ENCODE measurements at places on chromosomes 3 and 15. TPM values are rescaled to one million over a fixed set of nuclear protein-coding genes. Genes with fewer than 3 reads are reported as not detected.

- no peak for DNase-seq
These were observed 64.8 kb downstream of the SCN11A start for GRCh38 chr3:38986901-38987300.

DNA sequence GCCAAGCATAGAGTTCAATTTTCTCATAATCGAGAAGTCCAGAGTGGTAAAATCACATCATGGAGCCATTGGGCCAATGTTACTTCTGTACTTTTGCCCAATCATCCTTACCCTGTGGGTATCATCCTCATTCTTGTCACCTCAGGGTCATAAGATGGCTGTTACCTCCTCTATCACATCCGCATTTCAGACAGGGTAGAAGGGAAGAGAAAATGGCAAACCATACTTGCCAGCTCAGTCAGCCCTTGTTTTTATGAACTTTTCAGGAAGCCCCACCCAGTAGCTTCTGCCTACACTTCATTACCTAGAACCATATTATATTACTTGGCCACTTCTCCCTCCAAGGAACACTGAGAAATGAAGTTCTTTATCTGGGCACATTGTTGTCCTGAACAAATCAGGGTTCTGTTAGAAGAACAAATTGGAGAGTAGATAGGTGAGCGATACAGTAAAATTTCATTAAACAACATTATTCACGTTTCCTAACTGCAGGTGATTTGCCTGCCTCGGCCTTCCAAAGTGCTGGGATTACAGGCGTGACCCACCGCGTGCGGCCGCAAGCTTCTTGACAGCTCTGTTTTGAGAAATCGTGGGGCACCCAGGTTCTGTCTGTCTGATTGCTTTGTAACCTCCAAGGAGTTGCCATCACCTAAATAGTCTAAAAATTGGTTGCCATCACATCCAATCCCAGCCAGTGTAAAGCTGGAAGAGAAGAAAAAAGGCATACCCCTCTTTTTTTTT lies 34.5 kb upstream of the RPN1 start:
- no peak for DNase-seq

DNA sequence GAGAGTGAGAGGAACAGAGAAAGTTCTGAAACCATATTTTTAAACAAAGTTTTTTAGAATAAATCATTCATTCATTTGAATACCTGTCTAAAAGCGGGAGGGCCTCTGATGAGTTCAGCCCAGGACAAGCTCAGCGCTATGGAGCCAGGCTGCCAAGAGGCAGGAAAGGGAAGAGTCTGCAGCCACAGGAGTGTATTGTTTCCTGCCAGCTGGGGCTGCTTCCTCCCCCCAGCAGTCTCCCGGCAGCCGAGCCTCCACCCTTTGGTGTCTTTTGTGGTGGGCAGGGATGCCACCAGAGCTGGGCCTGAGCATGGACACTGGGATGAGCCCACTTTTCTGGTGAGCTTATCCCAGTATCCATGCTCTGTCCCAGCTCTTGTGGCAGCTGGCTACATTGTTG lies 199.5 kb upstream of the TPRG1 start:
- DNase-seq: no peak

GRCh38 chr3:151804267-151804666 lies 9.6 kb upstream of the AADAC start:
- no peak for DNase-seq

DNA sequence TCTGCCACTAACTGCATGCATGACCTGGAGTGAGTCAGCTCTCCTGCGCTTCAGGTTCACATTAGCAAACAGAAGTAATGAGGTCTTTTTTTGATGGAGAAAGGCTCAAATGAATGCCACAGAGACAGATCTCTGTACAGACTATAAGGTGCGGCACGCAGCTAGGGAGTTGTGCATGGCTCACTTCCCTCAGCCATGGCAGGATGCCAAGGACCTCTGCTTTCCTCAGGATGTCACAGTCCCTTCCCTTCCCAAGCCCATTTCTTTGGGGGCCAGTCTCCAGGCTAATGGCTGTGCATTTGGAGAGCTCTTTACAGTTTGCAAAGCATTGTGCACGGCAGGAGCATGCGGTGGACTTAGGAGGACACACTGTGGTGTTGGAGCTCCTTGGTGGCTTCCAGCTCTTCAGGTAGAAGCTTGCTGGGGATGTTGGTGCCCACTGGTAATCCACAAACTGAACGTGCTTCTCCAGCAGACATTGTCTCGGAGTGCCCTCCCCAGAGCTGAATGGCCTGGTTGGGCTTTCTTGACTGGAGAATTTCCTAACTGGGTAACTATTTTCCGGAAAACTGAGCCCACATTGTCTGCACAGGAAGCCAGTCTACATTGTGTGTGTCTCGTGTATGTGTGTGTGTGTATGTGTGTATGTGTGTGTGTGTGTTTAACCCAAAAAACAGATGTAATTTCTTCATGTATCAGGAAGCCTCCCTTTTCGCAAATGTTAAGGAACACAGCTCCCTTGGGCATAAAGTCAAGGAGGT lies 172.5 kb upstream of the TLE3 start:
- no peak for DNase-seq

GRCh38 chr3:172708921-172709773 lies 1.7 kb downstream of the NCEH1 start:
- no peak for DNase-seq

GRCh38 chr3:187667526-187667925 lies 2.7 kb downstream of the SST start:
- DNase-seq: no peak

GRCh38 chr3:130707902-130708601 lies 38.6 kb downstream of the PIK3R4 start:
- DNase-seq: no peak

GRCh38 chr15:79170256-79170664 lies 79.7 kb upstream of the RASGRF1 start:
- no peak for DNase-seq

- no peak for DNase-seq
These were observed 390.7 kb downstream of the EFHB start for GRCh38 chr3:19543212-19543841.

DNA sequence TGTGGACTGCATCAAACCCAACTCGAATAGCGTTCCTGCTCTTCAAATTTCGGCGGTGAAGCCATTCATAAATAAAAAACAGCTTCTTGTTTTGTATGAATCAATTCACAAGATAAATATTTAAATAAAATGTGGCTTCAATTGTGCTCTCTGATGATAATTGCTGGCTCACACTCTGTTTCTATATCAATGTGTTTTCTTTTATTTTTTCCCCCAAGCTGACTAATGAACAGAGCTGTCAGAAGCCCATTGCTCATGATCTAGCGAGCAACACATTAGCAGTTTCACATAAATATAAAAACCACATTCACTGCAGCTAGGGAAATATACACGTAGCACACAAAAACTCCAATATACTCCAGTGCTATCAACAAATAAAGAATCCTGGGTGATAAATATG lies 45.0 kb upstream of the FOXP1 start:
- no peak for DNase-seq

GRCh38 chr15:82105451-82106215 lies 59.8 kb upstream of the MEX3B start:
- DNase-seq: no peak

- DNase-seq: no peak
These were observed 921 bp downstream of the MGLL start for GRCh38 chr3:127821394-127821793.

DNA sequence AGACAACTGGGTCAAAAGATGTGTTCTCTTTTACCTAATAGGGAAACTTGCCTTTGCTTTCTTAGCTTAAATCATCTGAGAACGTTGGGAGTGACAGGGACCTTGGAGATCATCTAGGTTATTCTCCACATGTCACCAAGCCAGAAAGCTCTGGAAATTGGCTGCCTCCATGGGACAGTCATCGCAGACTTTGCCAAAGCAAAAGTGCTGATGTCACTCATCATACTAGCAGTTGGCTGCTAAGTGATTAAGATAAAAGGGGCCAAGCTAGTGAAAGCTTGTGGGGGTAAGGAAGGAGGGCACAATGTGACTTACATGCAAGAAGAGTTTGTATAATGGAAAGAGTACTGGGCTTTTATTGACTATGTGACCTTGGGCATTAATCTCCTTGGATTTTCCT lies 198.0 kb upstream of the PFN2 start:
- DNase-seq: no peak

GRCh38 chr3:174949523-174949922 lies 90.4 kb downstream of the NAALADL2 start:
- no peak for DNase-seq

DNA sequence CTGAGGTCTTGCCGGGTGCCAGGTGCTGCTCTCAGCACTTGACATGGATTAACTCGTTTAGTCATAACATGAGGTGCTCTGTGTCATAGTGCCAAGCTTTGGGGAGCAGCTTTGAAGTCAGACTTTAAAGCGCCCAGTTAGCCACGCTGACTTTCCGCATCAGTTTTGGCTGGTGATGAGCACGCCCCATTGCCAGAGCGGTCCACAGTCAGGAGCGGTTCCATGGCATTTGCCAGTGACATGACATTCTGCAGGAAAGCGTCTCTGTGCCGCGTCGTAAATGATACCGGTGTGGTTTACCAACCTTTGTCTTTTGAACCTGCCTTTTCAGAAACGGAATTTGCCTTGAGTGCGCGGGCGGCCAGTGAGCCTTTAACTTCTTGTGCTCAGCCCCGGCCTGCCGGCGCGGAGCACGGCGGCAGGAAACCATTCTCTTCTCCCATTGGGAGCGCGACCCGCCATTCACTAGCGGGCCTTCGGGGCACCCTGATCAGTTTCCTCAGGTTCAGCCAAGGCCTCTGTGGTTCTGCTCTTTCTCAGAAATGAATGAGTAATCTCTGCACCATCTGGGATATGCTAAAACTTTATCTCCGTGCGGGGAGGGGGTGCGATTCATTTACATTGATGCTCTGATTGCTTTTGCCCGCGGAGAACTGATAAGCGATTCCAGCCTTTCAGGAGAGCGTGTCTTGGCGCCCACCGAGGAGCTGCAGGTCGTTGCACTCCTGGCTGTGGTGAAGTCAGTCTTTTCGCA lies 1.7 kb upstream of the SLC2A2 start:
- DNase-seq: peak; percentile 48

GRCh38 chr3:31016196-31016595 lies 121.7 kb upstream of the GADL1 start:
- no peak for DNase-seq

GRCh38 chr15:83991163-83991562 lies 244.4 kb upstream of the GOLGA6L4 start:
- no peak for DNase-seq

DNA sequence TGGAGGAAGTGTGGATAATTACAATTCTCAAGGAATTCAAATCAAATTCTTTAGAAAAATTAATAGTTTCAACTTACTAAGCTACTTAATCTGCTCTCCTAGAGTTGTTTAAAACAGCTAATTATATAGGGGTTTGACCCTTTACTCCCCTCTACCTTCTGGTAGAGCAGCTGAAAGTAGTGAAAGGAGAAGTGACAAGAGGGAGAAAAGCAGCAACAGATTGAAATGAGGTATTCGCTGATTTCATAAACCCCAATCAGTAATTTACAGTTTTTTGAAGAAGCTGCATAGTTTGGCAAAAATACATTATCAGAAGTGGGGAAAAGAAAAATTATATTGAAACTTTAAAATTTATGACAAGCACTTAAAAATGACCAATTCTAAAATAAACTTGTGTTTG lies 52.8 kb downstream of the ZMAT3 start:
- DNase-seq: no peak

GRCh38 chr3:187943677-187944389 lies 198.6 kb upstream of the BCL6 start:
- no peak for DNase-seq

- no peak for DNase-seq
These were observed 66.3 kb downstream of the CRYGS start for GRCh38 chr3:186477876-186478275.

DNA sequence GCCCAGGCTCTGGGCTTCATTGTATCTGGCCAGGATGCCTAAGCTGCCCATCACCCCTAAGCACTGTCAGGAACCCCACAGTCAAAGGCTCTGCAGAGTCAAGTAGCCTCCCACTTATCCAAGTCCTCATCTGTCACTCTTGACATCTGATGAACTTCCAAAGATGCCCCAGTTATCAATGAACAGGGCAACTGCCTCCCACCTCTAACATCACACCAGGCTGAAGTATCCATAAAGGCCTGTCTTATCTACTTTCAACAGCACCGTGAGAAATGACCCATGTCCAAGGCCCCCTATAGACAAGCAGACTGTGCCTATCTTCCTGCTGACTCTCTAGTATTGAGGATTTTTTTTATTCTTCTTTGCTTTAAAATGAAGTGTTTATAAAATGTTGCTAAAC lies 56.4 kb downstream of the TRIM69 start:
- no peak for DNase-seq

GRCh38 chr3:4685673-4686345 lies 192.7 kb downstream of the ITPR1 start:
- no peak for DNase-seq

GRCh38 chr3:100245136-100245535 lies 15.7 kb upstream of the TBC1D23 start:
- no peak for DNase-seq

GRCh38 chr3:33915796-33916546 lies 117.5 kb downstream of the PDCD6IP start:
- DNase-seq: no peak

DNA sequence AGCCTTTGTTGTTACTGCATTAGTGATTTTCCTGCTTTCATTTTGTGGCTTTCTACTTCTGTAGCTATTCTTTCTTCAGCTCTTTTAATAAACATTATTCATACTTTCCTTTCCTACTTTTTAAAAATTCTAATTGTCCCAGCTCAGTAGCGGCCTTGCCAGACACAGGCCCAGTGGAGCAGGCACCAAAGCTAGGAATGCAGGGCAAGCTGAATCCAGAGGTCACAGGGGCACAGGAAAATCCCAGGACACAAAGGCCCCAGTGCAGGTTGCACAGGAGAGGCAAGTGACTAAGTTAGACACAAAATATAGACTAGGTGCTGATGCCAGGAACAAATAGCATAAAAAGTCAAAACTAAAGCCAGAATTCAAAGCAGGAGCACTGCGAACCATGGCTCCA lies 49.0 kb upstream of the CCDC80 start:
- no peak for DNase-seq

- no peak for DNase-seq
These were observed 31.8 kb downstream of the MGA start for GRCh38 chr15:41692049-41692448.

GRCh38 chr3:38579141-38579540 lies 70.3 kb downstream of the SCN5A start:
- no peak for DNase-seq

NXPE3 gene
- 10.0 TPM for polyA plus RNA-seq

NLGN1 gene
- polyA plus RNA-seq: 5.9 TPM

TIMP4 gene
- 0.39 TPM for polyA plus RNA-seq

STRC gene
- polyA plus RNA-seq: 1.2 TPM

DZIP3 gene
- 31.3 TPM for polyA plus RNA-seq

LYZL4 gene
- polyA plus RNA-seq: not detected

RHOV gene
- polyA plus RNA-seq: 0.57 TPM

SLC51B gene
- 16.3 TPM for polyA plus RNA-seq

CTNNB1 gene
- polyA plus RNA-seq: 475 TPM

ROPN1 gene
- 0.31 TPM for polyA plus RNA-seq

MYZAP gene
- 66.1 TPM for polyA plus RNA-seq

PLAAT1 gene
- 0.20 TPM for polyA plus RNA-seq

TUSC7 gene
- not detected for polyA plus RNA-seq

SLC6A1 gene
- polyA plus RNA-seq: 7.1 TPM

SLC22A13 gene
- polyA plus RNA-seq: 0.42 TPM

CDC25A gene
- 8.9 TPM for polyA plus RNA-seq

VPS39 gene
- polyA plus RNA-seq: 82.9 TPM

NEK10 gene
- 3.5 TPM for polyA plus RNA-seq

TMEM40 gene
- 1.4 TPM for polyA plus RNA-seq

C3orf70 gene
- 5.1 TPM for polyA plus RNA-seq

FBLN2 gene
- polyA plus RNA-seq: 51.9 TPM
